ENCODE measurements at places on chromosomes 12 and 14.

- DNase-seq, result no peak
Measured at GRCh38 chr12:55068416-55069010, 48.7 kb downstream of the NEUROD4 start.

DNA sequence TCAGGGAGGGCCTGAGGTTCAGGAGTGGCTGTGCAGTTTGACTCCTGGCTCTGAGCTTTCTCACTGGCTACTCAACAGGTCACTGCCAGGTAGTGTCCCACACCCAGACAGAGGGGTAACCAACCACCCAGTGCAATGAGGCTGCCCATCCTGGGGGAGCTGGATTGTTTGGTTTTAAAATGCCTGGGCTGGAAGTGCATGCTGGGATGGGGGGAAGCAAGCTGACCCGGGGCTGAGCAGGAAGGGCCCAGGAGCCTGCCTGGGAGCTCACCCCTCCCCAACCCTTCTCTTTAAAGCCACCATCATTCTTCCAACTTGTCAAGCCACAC lies 12.6 kb upstream of the ABHD12B start:
- no peak for DNase-seq

- no peak for DNase-seq
Measured at GRCh38 chr14:103518422-103519042, 4.1 kb downstream of the CKB start.

DNA sequence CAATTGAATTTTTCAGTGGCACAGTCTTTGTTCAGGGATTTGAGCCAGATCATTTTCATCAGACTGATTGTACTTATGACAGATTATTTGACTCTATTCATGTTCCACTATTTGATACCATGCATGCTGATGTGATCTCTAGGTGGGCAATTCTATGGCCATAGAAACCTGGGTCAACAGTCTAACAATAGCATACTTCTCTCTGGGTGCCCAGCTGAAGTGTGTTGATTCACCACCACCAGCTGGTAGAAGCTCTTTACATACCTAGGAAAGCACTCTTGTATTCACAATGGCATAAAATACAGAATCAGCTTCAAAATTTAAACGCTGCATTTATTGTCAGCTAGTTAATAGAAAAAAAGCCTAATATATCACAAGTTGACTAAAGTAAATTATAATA lies 90.2 kb upstream of the TMTC2 start:
- no peak for DNase-seq

DNA sequence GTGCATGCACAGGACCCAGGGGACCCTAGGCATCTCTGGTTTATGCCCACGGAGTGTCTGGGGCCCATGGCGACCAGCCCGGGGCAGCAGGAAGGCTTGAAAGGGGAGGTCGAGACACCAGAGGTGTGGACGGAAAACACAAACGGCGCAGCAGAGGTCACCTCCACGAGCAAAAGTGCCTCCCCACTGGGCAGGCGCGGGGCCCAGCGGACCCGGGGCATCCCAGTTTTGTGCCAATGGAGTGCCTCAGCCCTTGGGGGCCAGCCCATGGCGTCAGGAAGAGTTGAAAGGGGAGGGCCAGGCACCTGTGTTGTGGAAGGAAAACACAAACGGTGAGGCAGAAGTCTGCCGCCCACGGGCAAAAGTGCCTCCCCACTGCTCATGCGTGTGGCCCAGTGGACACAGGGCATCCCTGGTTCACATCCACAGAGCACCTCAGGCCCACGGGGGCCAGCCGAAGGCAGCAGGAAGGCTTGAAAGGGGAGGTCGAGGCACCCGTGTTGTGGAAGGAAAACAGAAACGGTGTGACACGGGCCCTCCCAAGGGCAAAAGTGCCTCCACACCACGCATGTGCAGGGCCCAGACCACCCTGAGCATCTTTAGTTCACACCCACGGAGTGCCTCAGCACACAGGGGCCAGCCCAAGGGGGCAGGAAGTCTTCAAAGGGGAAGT lies 378.8 kb downstream of the ALG10 start:
- DNase-seq, result no peak

DNA sequence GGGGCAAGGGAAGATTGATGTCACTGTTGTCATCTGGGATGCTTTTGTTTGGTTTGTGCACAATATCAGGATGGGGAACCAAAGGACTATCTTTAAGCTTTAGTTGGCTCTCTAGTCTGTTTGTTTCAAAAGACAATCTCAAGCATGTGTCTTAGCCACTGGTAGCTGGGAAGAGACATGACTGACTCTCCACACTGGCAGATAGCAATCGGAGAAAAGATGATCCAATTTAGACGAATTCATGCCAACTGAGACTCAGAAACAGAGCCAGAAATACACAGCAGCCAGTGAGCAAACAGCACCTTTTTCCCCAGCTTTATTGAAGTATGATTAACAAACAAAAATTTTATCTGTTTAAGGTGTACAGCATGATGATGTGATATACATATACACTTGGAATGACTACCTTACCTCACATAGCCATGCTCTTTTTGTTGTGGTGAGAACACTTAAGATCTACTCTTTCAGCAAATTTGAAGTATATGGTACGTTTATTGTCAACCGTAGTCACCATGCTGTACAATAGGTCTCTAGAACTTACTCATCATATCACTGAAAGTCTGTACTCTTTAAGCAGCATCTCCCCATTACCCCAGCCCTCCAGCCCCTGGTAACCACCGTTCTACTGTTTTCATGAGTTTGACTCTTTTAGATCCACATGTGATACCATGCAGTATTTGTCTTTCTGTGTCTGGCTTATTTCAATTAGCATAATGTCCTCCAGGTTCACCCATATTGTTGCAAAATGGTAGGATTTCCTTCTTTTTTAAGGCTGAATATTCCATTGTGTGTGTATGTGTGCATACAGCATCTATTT lies 50.6 kb downstream of the DUSP16 start:
- no peak for DNase-seq

DNA sequence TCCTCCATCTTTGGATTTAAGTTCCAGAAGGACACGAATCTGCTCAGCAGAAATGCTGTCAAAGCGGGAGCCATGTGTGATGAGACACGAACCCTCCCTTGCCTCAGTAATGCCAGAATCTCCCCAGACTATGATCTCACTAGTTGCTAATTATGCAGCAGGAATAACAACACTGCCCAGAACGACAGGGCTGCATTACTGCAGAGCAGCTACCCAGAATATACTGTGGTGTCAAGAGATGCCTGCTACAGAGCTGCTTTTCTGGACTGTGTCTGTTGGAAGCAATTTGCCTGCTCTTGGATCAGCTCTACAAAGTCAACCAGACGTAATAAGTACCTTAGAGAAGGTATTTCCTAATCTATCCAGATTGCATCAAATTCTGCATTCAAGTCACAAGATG lies 5.5 kb downstream of the CSRNP2 start:
- DNase-seq, result no peak

DNA sequence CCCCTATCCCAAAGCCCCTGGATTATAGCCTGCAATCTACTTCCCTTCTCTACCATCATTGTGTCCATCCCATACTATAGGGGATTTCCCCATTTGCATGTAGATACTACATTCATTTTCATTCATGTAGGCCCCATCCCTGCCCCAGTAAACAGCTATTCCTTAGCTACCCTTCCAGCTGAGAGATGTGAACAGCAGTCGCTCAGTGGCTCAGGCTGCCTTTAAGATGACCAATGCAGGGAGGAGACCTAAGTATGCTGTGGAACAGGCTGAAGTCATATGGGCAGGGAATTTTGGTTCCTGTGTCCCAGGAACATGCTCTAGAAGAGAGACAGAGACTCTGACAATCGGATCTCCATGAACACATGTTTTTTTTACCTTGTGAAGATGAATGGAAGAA lies 481.2 kb upstream of the SYT1 start:
- no peak for DNase-seq

DNA sequence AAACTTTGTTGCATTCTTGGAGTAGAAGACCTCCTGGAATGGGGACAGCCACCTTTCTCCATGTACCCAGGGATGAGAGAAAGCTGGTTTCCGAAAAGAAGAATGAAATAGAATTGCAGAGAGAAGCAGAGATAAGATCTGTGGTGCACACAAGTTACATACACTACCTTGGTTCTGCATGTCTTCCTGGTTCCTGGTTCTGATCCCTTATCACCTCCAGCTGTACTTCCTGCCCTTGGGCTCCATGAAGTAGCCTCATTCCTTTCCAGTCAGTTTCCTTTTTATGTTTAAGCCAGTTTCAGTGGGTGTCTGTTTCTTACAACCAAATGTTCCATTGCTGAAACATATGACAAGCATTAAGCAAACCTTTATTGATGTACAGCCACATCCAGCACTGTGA lies 69.3 kb downstream of the FBXW8 start:
- DNase-seq, result no peak

- DNase-seq, result no peak
Measured at GRCh38 chr12:54272214-54272613, 7.7 kb downstream of the CBX5 start.

GRCh38 chr12:132775502-132776229 lies 14.0 kb upstream of the ANKLE2 start:
- no peak for DNase-seq

DNA sequence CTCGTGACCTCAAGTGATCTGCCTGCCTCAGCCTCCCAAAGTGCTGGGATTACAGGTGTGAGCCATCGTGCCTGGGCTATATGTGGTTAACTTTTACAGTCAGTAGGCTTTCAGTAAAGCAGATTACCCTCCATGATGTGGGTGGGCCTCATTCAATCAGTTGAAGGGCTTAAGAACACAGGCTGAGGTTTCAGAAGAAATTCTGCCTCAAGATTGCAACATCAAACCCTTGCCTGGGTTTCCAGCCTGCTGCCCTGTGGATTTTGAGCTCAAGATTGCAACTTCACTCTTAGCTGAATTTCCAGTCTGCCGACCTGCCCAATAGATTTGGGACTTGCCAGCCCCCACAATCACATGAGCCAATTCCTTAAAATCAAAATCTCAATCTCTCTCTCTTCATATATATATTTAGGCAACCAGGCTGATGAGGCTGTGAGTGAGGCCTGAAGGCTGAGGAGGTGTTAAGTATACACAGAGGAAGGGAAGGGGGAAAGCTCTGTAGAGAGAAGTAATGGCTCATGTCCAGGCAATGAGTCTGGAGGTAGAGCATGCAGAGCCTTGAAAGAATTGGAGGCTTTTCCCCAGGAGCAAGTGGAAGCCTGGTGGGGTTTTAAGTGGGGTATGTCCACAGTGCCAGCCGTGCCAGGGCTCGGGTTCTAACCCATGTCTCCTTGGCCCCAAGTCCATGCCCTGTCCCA lies 33.3 kb upstream of the ACTN1 start:
- no peak for DNase-seq

- no peak for DNase-seq
Measured at GRCh38 chr14:72517736-72518135, 376.2 kb downstream of the DPF3 start.

DNA sequence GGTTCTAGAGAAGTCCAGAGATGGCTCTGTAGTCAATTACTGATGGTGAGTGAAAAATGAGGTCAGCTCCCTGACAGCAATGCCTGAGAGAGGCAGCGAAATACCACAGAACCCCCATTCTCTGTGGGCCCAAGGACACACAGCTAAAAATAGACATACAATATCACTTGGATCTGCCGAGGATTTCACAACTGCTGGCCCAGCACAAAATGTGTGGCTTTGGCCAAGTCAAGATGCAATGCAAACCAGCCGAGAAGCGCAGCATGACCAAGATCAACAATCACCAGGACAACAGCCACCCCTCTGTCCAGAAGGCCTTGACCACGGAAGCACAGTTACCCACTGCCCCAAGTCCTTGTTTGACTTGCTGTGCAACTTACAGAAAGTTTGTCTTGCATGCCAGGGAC lies 52.2 kb downstream of the CKAP4 start:
- no peak for DNase-seq

- DNase-seq, result no peak
Measured at GRCh38 chr14:75993567-75994041, 8.0 kb downstream of the IFT43 start.

- no peak for DNase-seq
Measured at GRCh38 chr14:68393259-68393658, 399.6 kb downstream of the ZFP36L1 start.

GRCh38 chr14:75328558-75329155 lies 50.0 kb downstream of the FOS start:
- no peak for DNase-seq

DNA sequence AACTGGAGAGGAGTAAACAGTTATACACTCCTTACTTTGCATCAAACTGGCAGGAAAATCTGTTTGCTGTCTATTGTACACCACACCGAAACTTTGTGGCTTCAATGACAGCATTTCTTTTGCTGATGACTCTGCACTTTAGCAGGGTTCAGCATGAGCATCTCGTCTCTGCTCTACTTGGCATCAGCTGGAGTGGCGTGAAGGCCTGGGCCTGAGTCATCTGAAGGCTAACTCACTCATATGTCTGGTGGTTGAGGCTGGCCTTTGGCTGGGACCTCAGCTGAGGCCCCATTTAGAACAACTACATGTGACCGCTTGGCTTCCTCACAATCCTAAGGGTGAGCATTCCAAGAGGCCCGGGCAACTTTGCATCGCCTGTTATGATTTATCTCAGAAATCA lies 28.7 kb upstream of the REP15 start:
- no peak for DNase-seq

DNA sequence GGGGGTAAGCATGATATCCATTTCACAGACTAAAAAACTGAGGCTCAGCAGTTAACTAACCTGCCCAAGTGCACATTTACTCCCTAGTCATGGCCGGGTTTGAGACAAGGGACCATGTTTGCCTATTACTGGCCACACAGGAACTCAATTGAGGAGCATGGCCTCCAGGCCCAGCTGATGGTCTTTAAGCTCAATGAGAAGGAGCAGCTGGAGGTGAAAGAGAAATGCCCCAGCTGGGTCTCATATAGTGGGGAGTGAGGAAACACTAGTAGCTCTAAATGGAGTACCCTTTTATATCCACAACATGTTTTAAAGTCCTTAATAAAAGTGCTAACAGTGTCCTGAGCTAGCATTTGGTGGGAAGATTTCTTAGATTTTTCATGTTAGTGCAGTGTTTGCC lies 1.6 kb downstream of the TDP1 start:
- no peak for DNase-seq

- no peak for DNase-seq
Measured at GRCh38 chr14:72568296-72568992, 325.5 kb downstream of the DPF3 start.

DNA sequence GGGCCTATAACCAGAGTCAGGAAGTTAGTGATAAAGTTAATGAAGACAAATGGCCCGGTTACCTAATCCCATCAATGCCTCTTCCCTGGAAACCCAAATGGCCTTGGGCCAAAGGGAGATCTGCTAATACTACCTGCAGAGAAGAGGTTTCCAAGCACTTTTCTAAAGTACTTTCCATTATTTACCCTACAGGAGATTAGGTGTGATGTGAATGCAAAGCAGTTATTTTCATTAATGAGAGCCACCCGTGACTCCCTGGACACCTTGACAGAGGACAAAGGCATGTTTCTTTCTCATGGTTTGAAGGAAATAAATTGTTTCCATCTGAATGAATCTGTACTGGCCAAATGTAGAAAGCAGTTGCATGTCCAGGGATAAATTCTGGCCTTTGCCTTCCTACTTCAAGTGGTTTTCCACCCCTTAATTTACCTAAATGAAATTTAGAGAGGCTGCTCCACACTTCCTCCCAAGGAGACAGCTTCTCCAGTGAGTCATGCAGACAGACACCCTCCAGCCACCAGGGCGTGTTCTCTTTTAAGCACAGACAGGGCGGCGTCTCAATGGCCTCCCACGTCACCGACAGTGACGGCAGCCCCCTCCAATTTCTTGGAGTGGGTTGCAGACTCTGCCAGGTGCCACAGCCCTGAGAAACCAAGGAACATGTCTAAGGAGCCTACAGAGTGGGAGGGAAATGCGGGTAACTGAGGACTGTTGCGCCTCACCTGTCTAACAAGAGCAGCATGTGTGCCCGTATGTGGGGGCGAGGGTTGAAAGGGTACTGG lies 43.9 kb upstream of the GNPNAT1 start:
- DNase-seq, result peak; percentile 86
